ENCODE measurements at places on chromosomes 5 and 9.

DNA sequence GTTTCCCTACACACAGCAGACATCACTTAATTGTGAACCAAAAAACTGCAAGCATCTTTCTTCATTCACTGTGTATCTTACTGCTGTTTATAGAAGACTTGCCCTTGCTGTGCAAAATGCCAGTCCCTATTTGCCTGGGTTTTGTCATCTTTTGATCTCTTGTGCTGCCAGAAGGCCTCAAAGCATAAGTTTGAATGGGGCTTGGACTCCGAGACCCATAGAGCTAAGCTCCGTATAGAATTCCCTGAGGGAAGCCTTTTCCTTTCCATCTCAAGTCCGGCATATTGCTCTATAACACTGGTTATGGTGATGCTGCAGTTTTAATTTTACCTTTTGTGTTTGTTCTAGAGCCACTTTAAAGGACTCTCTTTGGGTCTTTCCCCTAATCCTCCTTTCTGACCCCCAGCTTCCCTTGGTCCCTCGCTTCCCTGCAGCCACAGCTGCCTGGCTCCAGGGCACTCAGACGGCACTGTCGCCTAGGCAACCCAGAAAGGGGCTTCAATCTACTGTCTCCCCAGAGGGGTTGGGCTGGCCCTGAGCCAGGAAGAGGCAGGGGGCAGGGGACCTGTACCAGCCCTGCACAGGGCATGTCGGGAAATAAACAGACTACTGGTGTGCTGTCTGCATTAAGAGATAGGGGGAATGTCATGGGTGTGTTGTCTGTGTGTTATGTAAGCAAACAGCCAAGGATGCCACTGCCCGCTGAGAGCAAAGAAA, 73.4 kb upstream of the MELK start:
- no peak for DNase-seq

- DNase-seq, result peak; percentile 39
Measured at GRCh38 chr5:60843386-60843935, 608 bp downstream of the ELOVL7 start.

GRCh38 chr5:73862796-73863195, 236.8 kb downstream of the ARHGEF28 start:
- no peak for DNase-seq

GRCh38 chr5:172383191-172383802, 71.0 kb downstream of the SH3PXD2B start:
- DNase-seq, result peak; percentile 98

DNA sequence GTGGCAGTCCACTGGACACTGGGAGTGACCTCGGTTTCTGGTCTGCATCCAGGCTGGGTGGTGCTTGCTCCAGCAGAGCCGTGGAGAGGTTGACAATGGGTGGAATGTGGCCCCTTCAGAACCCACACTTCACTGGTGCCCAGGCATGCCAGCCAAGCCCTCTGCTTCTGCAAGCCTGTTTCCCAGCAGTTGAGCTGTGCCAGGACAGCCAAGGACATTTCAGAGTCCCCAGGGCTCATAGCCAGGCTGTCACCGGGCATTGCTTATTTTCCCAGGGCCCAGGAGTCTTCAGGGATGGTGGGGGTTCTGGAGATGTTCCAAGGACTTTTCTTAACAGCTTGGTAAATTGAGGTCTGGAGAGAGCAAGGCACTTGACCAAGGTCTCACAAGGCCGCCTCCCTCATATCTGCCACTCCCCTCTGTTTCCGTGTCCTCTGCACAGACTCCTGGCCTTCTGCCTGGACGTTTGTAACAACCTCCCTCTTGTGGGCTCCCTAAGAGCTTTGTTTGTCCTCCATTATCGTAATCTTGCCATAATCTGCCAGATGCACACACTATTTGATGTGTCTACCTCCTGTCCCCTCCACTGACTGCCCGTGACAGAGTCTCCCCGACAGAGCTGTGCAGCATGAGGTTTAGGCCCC, 3.8 kb upstream of the NDST1 start:
- no peak for DNase-seq

DNA sequence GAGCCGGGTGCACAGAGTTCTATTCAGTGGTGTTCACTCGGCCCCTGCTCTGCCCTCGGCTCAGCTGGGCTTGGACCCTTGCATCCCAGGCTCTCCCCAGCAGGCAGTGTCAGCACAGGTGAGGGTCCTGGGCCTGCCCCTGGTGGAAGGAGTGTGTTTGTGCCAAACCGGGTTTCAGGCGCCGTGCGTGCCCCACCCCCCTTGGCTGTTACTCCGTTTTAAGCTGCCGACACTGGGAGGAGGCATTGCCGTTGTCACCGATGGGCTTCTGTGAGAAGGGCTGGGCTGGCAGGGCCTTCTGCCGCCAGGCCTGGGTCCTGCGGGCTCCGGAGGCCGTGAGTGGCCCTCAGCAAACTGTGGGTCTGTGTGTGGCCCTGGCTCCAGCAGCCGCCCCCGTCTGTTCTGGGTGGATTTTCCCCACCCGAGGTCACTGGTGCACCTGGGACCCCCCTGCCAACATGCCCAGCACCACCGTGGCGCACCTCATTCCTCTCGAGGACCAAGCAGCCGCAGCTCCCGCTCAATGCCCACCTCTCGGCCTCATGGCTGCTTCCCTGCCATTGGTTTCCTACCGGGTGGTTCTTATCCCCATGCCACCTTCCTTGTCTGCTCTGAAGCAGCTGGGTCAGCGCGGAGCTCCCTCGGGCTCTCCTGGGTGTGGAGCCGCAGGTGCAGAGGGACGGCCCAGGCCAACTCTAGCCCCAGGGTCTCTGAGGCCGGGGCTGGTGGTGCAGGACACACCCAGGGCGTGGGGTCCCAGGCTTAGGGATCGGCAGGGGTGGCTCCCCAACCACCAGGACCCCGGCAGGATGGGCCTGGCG, 44.3 kb upstream of the EXOC3 start:
- DNase-seq, result no peak

DNA sequence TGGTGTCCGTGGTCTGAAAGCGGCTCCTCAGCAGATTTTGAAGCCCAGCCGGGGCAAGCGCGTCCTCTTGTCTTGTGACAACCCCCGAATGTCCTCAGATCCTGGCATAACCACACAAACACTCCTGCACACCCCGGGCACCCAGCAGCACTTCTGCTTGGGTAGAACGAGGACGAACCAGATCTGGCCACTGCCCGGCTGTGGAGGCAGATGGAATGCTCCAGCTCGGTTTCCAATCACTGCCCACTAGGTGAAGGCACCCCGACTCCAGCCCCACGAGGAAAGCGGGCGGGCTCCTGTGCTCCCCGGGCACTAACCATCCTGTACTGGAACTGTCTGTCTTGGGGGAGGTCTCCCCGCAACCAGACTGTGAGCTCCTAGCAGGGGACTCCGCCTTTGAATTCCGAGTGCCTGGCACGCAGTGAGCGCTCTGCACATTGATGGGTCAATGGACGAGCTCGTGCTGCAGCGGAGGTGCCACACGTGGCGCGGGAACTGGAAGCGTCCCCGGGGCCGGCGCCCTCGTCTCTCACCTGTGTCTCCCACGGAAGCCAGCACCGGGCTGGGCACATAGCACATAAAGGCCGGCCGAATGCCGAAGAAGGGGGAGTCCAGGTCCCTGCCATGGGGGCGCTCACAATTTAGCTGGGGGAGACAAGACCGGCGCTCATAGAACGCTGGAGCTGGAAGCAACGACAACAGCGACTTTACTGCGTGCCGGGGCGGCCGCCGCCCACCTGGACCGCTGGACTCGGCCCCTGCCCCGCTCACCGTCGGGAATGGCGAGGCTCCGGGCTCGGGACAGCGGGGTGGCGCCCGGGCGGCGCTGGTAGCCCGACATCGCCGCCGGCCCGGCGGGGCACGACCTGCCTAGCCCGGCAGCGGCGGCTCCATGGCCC, 608 bp downstream of the ENTR1 start:
- DNase-seq, result peak; percentile 50

GRCh38 chr5:67875601-67876000, 340.0 kb upstream of the PIK3R1 start:
- DNase-seq, result no peak

- DNase-seq, result no peak
Measured at GRCh38 chr9:71797266-71797665, 29.0 kb upstream of the CEMIP2 start.

DNA sequence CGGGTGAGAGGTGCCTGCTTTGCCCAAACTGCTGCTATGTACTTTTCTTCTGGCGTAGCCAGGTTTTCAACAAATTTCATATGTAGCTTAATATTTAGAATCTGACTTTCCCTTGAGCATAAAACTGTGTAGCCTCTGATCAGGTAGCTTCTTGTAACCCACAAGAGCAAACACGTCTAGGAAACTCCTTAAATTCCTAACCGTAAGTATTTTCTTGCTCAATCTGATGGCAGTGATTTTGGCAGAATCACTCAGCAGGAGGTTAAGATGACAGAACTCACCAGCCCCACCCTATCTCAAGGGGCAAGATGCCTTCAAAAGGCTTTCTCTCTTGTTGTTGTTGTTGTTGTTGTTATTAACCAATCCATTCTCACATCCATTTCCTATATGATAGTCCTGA, 20.8 kb downstream of the CKMT2 start:
- DNase-seq, result no peak

- DNase-seq, result no peak
Measured at GRCh38 chr5:150154618-150155128, 972 bp downstream of the PDGFRB start.

DNA sequence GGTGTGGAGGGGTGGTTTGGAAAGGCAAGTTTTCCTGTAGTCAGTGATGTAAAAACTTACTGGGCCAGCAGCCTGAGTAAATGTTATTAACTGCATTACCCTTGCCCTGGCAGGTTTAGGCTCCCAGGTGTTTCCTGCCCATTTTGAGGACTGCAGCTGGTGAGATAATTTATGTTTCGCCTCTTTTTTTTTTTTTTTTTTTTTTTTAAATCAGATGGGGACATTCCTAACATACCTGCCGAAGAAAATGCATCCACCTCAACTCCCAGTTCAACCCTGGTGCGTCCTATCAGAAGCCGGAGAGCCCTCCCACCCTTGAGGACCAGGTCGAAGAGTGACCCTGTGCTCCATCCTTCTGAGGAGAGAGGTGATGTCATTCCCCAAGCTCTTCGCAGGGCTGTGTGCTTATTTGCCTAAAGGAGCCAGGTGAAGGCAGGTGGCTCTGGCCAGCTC, 60.6 kb downstream of the ENTREP1 start:
- peak; percentile 54 for DNase-seq

DNA sequence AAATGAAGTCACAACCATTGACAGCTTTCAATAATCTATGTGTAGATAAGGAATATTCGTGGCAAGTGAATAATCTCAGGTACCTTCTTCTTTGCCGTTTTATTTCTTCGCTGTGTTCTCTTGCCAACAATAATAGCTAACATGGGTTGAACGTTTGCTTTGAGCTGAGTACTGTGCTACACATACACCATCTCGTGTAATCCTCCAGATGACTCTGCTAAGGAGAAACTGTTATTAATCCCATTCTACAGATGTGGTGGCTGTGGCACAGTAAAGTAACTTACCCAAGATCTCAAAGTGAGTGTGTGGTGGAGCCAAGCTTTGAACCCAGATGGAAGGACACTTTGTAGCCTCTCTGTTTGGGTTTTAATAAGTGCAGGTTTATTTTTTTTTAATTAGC, 179.7 kb downstream of the C9orf152 start:
- no peak for DNase-seq

DNA sequence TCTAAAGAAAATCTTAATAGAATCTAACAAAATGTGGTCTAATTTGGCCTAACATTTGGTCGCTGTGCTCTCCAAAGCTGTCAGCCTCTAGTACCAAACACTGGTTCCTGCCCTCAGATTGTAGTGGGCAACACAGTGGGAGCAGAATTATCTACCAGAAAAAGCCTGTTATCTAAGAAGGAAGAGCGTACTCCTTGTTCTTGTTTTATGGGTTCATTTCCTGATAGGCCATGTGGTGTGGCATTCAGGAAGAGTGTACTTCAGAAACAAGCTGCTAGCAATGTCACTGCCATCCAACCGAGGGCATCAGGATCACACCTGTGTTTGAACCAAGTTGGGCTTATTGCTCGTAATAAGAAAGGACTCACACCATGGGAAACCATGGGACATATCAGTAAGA, 487.9 kb upstream of the DAP start:
- DNase-seq, result no peak

GRCh38 chr5:43034591-43034968, 5.5 kb downstream of the ANXA2R start:
- no peak for DNase-seq

GRCh38 chr9:79610791-79611614, 39.2 kb downstream of the TLE4 start:
- DNase-seq, result no peak

DNA sequence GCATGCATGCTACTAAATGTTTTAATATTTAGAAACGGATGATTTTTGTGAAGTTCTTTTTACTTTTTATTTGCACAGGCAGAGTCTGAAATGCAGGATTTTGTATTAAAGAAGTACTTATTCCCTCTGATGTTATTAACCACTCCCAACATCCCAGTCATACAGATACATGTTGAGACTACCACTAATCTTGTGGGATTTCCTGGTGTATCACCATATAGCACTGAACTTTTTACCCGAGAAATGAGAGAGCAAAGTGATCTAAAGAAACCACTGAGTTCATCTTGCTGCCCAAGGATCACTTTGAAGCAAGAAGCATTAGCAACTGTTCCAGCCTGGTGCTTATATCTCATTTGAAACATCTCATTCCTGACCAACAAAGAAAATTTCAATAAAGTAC, 443.8 kb downstream of the BNC2 start:
- no peak for DNase-seq

DNA sequence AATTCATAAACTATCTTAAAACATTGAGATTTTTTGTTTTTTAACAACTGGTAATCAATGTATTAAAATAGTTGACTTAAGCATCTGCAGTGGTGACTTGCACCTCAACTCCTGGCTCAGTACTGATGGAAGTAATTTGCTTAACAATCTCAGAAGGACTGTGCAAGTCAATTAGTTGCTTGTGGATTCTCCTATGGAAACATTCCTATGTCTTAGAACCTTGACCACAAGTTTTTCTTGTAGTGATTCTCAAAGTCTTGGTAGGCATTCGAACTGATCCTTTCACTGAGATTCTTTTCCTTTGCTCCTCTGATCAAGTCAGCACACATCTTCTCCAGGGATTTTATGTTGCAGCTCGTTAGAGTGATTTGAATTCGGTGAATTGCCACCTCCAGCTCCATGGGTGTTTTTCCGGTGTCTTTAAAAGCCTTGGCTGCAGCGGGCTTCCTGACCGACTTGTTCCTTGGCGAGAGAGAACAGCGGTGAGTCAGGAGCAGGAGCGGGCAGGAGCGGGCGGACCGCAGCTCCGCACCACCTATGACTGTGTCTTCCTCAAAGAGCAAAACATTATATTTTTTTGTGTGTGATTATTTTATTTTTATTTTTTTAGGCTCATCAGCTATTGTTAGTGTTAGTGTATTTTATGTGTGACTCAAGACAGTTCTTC, 21.1 kb downstream of the HMGXB3 start:
- peak; percentile 84 for DNase-seq

GRCh38 chr5:167710444-167711073, 580.9 kb upstream of the WWC1 start:
- peak; percentile 81 for DNase-seq

- DNase-seq, result no peak
Measured at GRCh38 chr9:19938990-19939733, 150.3 kb upstream of the SLC24A2 start.

- no peak for DNase-seq
Measured at GRCh38 chr5:139644001-139644456, 4.1 kb upstream of the CXXC5 start.

- DNase-seq, result no peak
Measured at GRCh38 chr5:65125591-65126541, 355.9 kb downstream of the ADAMTS6 start.

All from PC-9 (cell line).